ENCODE measurements at places on chromosomes 13 and 19.
A peak's percentile ranks its signal among the peaks of the same experiment; 100 is the strongest.

DNA sequence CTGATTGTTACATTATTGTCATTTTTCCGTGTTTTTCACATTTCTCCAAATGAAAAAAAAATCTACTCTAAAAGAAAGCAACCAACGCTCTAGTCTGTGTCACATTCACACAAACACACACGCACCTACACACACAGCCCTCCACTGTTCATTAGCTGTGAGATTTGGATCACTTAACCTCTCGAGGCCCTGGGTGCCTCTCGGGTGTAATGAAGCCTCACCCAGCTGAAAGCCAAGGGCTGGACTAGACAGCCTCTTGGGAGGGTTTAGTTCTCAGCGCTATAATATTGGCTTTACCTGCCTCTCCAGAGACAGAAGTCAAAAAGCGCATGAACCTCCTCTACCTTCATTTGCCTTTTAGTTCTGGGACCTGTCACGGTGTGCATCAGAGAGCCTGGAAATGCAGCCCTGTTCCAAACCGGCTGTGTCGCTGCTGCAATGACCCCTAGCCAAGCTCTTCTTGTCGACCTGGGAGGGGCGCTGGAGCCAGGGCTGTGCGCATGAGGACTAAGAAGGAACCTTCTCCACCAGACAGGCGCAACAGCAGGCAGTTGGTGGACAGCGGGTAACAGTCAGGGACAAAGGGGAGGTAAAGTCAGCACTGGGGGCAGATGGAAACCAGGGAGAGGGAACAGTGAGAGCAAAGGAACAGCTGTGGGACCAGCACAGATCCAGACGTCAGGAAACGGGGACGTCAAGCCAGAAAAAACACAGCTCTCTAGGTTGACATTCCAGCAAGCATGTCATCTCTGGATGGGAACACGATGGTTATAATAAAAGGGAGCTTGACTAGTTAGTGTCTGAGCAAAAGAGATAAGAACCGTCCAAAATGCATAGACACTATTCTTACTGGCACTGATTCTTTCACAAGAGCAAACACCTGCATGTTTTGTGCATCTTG lies 375.9 kb downstream of the EFNB2 start:
- DNase-seq, result no peak

- DNase-seq, result no peak
Measured at GRCh38 chr13:22589880-22590279, 590.9 kb upstream of the SGCG start.

DNA sequence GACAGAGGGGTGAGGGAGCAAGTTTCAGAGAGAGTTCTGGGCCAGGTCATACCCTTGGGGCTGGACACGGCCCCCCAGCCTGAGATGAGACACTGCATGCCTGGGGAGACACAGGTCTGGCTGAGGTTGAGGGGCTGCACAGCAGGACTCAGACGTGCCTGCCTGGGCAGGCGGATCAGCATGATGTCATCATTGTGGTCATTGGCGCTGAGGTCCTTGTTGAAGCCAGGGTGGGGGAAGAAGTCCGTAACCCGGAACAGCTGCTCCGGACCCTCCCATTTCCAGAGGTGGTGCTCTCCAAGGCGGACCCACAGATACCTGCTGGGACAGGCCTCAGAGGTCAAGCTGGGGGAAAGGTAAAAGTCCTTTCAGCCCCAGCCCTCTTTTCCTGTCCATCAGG lies 5.0 kb upstream of the KLK8 start:
- no peak for DNase-seq

DNA sequence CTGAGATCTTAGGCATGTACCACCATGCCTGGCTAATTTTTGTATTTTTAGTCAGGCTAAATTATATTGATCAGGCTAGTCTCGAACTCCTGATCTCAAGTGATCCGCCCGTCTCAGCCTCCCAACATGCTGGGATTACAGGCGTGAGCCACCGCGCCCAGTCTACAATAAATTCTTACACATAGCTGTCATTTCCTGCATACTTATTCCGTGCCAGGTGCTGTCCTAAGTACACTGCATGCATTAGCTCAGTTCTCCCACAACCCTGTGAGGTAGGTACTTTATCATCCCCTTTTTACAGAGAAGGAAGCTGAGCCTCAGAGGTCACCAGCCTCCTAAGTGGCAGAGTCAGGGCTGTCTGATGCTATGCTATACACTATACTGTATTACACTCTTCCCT lies 7.2 kb upstream of the RHPN2 start:
- DNase-seq, result no peak

GRCh38 chr19:2887391-2887914 lies 13.3 kb upstream of the ZNF57 start:
- DNase-seq, result peak; percentile 77

GRCh38 chr19:41876847-41877832 lies at the start of gene CD79A:
Gene CD79A (plus strand): TSS chr19:41877279. CDS start chr19:41877305, 26 bp downstream.
- DNase-seq, result peak; percentile 80

DNA sequence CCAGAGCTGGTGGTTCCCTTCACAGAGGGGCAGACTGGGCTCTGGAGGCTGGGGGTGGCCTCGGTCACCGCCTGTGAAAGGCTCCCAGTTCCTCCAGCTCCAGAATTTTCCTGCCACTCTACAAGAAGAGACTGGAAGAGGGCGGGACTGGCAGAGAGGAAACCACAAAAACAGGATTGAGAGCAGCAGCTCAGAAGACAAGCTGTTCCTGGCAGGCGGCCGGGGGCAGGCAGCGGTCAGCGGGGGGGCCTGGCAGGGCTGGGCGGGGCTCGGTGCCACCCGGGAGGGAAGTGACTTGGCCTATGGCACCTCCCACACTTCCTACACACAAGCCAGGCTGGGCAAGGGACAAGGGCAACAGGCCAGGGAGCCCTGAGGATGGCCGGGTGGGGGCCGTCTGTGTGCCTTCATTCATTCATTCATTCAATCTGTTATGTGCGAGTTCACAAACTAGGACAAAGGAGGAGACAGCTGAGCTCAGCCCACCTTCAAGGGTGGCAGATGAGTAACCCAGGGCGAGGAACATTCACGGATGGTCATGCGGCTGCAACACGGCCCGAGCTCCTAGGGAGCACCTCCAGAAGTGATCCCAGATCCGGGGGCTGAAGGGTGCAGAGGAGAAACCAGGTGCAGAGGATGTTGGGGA lies 16.9 kb upstream of the BTBD2 start:
- DNase-seq, result peak; percentile 89

GRCh38 chr13:42569576-42570344 lies 4.2 kb upstream of the TNFSF11 start:
- DNase-seq, result peak; percentile 80

GRCh38 chr19:53012006-53012405 lies 1.7 kb upstream of the ERVV-1 start:
- no peak for DNase-seq

DNA sequence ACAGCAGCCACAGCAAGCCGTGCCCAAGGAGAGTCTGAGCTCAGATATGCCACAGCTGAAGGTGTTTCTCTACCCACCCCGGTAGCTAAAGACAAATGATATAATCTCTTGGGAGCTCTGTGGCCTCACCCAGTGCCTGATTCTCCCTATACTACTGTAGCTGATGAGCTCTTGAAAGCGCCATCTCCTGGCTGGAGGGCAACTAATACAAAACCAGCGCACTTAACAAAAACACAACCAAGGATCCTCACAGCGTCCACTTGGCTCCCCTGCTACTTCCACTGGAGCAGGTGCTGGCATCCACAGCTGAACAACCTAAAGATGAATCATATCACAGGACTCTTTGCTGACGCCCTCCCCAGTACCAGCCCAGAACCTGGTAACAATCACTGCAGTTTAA lies 1212.0 kb downstream of the PCDH17 start:
- DNase-seq, result no peak

DNA sequence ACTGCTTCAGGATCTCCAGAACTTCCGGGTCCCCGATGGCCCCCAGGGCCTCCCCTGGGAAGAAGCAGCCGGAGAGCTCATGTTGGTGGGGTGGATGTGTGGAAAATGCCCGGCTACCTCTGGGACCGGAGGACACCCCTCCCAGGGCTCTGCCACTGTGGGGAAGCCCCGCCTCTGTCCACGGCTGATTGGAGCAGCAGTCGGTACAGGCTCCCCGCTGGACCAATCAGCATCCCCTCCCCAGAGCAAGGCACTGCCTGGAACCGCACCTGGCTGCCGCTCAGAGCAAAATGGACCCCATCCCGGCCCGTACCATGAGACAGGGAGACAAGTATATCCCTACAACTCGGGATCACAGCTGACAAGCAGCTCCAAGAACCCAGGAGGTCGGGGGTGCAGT lies 6.4 kb downstream of the DOHH start:
- no peak for DNase-seq

DNA sequence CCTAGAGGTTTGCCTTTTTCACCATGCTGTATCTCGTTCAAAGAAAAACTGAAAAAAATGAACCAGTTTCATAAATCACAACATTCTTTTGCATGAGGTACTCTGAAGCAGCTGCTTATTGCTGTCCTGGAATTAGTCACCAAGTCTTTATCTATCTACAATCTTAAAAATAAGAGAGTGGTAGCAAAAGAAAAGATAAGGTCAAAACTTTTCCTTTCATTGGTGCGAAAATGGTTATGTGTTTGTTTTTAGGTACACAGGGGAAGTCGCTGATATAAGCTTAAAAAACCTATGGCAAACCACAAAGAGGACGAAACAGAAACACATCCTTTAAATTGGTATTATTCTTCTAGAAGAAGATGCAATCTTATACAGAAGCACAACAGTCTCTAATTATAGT lies 20.7 kb downstream of the OBI1 start:
- no peak for DNase-seq

GRCh38 chr19:42089191-42089750 lies 13.3 kb downstream of the ZNF574 start:
- DNase-seq, result peak; percentile 57

GRCh38 chr19:11485245-11485837 lies 4.5 kb upstream of the ELAVL3 start:
- no peak for DNase-seq

- DNase-seq, result no peak
Measured at GRCh38 chr13:80957019-80957655, 616.2 kb upstream of the SPRY2 start.

DNA sequence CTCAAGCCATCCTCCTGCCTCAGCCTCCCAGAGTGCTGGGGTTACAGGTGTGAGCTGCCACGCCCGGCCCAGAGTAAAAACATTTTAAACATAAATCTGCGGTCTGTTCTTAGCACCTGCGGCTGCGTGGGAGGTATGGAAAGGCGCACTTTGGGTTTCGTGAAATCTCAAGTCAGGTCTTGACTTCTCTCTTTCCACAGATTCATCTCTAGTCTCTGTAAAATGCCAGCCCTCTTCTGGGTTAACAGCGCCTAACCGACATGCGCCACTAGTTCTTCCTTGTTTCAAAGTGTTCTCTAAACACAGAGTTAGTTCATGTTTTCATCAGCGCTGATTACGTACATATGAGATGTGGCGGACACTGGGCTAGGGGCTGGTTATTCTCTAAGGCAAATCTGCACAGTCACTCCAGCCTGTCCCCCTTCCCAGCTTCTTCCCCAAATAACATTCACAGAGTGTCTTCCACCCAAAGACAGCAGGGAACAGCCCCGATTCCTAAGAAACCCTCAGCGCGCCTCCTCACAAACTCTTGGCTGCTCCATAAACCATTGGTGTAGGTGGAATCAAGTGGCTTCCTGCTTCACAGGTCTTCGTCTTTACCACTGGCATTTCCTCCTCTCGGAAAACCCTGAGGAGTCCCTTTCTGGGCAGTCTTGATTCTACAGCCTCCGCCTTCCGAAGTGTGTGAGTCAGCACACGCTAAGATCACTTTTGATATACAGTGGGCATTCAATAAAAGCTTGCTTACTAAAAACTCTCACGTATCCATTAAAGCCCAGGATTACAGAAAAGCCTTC lies 1.4 kb downstream of the PARP4 start:
- DNase-seq, result peak; percentile 70

DNA sequence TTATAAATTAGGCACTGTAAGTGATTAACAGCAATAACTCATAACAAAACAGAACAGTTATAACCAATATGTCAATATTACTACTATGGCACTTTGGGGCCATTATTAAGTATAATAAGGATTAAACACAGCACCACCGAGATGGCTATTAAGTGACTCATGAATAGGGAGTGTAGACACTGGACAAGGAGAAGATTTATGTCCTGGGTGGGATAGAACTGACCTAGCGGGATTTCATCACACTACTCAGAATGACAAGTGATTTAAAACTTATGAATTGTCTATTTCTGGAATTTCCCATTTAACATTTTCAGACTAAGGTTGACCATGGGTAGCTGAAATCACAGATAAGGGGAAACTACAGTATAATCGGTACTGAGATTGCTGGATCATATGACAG lies 79.0 kb upstream of the SLC7A1 start:
- no peak for DNase-seq

DNA sequence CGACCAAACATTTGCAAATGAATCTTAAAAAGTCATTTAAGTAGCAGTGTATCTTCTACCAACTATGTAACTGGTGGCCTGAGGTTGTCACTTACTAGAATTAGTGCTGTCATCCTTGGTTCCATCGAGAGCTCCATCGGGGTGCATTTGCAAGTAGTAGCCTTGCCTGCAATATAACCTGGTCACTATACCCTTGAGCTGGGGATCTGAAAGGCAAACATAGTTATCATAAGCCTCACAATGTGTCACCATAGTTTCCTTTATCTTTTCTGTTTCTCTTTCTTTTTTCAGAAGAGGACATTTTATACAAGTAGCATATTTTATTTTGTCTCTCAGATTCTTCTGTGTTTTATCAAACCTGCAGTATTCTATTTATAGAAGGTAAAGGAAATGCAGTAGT lies 422.6 kb downstream of the ITGBL1 start:
- DNase-seq, result no peak

GRCh38 chr19:45469132-45469944 lies 1.5 kb downstream of the FOSB start:
- peak; percentile 97 for DNase-seq

DNA sequence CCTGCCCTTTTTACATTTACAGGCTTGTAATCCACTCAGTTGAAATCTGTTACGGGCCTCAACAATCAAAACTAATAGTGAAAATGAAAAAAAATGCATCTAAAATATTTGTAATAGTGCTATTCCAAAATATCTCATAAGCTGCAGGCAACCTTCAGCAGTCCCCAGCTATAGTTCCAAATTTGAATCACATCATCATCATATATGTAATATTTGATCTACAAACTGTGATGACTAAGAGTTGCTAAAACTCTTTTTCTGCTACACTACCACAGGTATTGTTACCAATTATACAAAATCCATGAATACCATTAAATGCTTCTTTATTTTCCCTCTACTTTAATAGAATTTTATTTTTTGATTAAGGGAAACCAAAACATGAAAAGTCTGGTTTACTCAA lies 121.4 kb upstream of the RFC3 start:
- no peak for DNase-seq

Data from MV-4-11 (cell line).